Pericardium fibroblast (primary cell): ENCODE measurements at places on chromosomes 6 and 20. TPM values are rescaled to one million over a fixed set of nuclear protein-coding genes. Genes with fewer than 3 reads are reported as not detected.

Gene SAPCD1
- 1.2 and 2.8 TPM in 2 replicates for total RNA-seq

Gene PMEPA1
- 1.6 and 1.7 TPM in 2 replicates for total RNA-seq

Gene COL11A2
- total RNA-seq: under 0.01 and 0.09 TPM in 2 replicates

Gene WFDC10B
- not detected in 2 replicates for total RNA-seq

Gene BPIFA3
- total RNA-seq: not detected in 2 replicates

Gene AURKA
- total RNA-seq: 3.2 and 3.8 TPM in 2 replicates

Gene ADGRF1
- total RNA-seq: not detected in 2 replicates

Gene IL20RA
- total RNA-seq: 0.12 and 0.85 TPM in 2 replicates

Gene FGD2
- not detected in 2 replicates for total RNA-seq

Gene IPCEF1
- total RNA-seq: 0.58 TPM in 1 of 2 replicates, not detected in the other

Gene PSORS1C2
- not detected in 2 replicates for total RNA-seq

Gene FOXO3
- total RNA-seq: 73.9 and 75.6 TPM in 2 replicates

Gene ARHGAP40
- not detected in 2 replicates for total RNA-seq

Gene MPC1
- total RNA-seq: 36.4 and 37.5 TPM in 2 replicates

Gene C20orf96
- 0.51 and 0.93 TPM in 2 replicates for total RNA-seq

Gene APCDD1L
- total RNA-seq: 0.12 and 3.7 TPM in 2 replicates

Gene CRIP3
- total RNA-seq: 0.34 and 0.47 TPM in 2 replicates

Gene DNMT3B
- 0.43 and 1.2 TPM in 2 replicates for total RNA-seq

Gene BNIP5
- total RNA-seq: not detected in 2 replicates

Gene HCK
- total RNA-seq: not detected in 2 replicates

Gene ANGPT4
- under 0.01 and 0.17 TPM in 2 replicates for total RNA-seq

Gene HCRTR2
- total RNA-seq: 0.12 TPM in 1 of 2 replicates, not detected in the other

Gene OPN5
- total RNA-seq: not detected in 2 replicates

Gene MACROD2
- total RNA-seq: 0.12 TPM in 1 of 2 replicates, not detected in the other

Gene SLC17A9
- total RNA-seq: 2.0 and 5.0 TPM in 2 replicates

Gene PROCR
- 25.7 and 70.1 TPM in 2 replicates for total RNA-seq

Gene BPIFB1
- total RNA-seq: not detected in 2 replicates

Gene NFATC2
- total RNA-seq: under 0.01 TPM in 1 of 2 replicates, not detected in the other

Gene ADGB
- total RNA-seq: not detected in 2 replicates

Gene TMEM200A
- 2.6 and 10.4 TPM in 2 replicates for total RNA-seq

Gene PERP
- total RNA-seq: 18.8 and 20.2 TPM in 2 replicates

Gene NKAIN4
- 0.17 TPM in 1 of 2 replicates, not detected in the other for total RNA-seq
